ENCODE measurements at places on chromosomes 16 and 17.

- no peak for DNase-seq
These were observed 47.7 kb downstream of the CLEC16A start for GRCh38 chr16:10992112-10992511.

GRCh38 chr17:52477824-52478699 is 319.5 kb upstream of the CA10 start:
- DNase-seq = no peak

GRCh38 chr17:48294020-48294805 is 135.8 kb downstream of the SKAP1 start:
- DNase-seq = peak; percentile 40

GRCh38 chr16:76222853-76223252 is 54.3 kb upstream of the CNTNAP4 start:
- DNase-seq = no peak

DNA sequence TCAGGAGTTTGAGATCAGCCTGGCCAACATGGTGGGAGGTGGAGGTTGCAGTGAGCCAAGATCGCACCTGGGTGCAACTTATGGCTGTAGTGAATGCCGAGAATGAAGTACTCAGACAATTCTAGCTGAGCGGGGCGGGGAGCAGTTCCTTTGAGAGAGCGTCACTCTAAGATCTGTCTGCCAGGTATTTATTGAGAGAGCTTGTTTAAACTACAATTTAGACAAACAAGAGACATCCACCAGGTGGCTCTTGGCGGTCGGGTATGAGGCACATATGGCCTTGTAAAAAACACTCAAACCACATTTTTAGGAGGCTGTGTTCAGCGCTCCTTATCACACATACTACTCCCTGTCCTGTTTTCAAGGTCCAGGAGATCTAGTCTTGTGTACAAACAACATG is 40.6 kb upstream of the CDH1 start:
- peak; percentile 1 for DNase-seq

GRCh38 chr17:29546830-29547229 is 20.0 kb downstream of the ABHD15 start:
- no peak for DNase-seq

GRCh38 chr17:69246726-69247375 is 18.2 kb upstream of the ABCA10 start:
- DNase-seq = no peak

DNA sequence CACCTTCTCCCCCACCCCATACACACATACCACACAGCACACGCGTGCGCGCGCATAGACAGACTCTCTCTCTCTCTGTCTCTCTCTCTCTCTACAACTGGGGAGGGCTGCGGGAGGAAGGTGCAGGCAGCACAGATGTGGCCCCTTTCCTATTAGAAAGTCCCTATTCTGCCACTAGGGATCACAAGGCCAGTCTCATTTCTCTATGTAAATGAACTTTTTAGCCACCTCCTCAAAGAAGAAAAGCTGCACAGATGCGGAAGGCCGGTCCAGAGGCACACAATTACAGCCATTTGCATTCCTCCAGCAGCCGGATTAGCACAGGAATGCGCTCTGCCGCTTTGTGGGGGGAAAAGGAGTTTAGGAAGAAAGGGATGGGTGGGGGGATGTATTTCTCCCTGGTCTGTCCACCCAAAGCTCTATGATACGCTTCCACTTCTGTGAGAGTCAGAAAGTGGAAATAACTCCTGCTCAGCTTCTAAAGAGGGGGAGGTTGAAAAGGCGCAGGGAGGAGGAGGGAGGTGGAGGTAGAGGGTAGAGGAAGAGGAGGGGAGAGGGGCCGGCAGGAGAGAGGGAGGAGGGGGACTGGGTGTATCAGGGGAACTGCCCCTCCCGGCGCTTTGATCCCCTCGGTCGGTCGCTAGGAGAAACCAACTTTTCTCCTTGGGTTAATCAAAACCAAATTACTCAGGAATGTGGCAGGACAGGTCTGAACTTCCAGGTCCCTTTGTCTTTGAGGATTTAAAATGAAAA is 11.7 kb downstream of the ZFHX3 start:
- no peak for DNase-seq

- no peak for DNase-seq
These were observed 530 bp downstream of the PCGF2 start for GRCh38 chr17:38747463-38748148.

DNA sequence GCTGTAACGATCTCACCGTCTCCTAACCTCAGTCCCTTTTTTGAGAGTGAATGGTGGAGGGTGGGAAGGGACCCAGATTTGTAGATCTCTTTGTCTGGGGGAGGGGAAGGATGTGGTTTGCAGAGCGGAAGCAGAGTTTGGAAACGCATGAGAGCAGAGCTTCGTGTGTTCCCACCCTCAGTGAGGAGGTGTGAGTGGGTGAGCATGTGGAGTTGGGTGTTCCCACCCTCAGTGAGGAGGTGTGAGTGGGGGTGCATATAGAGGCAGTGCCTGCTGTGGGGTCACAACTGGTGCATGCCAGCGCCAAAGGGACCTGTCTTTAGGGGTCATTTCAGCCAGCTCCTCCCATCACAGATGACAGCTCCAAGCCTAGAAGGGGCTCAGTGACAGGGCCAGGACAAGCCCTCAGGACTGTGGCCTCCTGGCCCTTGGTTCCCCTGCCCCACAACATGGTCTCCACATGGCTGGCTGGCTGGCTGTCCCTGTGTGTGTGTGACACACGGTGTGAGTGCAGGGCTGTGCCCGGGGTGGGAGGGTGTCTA is 1.8 kb upstream of the CISD3 start:
- no peak for DNase-seq

DNA sequence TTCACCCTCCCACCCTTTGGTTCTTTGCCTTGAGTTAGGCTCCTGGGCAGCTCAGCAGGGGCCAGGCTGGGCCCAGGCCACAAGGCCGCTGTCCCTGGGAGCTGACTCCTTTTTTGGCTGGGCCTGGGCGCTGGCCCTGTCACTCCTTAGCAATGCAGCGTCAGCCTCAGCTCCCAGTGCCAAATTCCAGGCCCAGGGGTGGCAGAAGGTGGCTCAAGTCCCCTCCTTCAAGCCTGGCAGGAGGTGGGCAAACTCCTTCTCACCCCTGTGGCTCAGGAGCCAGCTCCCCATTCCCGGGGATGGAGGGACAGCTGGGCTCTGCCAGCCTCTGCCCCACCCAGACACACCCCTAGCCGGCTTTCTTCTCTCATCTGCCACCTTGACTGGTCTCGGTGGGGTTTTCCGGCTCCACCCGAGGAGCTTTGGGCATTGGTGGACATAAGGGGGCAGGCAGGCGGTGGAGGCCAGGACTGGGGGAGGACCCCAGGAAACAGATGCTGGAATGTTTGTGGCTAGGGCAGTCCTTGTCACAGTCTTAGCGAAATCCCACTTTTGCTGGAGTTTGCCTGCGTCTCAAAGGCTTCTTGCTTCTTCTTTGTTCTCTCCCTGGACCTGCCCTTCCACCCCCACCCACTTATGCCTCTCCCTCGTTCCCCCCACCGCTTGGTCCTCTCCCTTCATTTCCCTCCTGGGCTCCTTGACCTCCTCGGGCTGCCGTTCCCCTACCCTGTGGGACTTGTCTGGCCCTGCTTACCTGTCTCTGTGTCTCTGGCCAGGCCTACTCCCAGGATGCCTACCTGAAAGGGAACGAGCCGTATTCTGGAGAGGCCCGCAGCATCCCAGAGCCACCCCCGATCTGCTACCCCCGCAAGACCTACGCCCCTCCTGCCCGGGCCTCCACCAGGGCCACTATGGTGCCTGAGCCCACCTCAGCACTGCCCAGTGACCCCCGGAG is 37.4 kb downstream of the ARHGAP23 start:
- DNase-seq = no peak

DNA sequence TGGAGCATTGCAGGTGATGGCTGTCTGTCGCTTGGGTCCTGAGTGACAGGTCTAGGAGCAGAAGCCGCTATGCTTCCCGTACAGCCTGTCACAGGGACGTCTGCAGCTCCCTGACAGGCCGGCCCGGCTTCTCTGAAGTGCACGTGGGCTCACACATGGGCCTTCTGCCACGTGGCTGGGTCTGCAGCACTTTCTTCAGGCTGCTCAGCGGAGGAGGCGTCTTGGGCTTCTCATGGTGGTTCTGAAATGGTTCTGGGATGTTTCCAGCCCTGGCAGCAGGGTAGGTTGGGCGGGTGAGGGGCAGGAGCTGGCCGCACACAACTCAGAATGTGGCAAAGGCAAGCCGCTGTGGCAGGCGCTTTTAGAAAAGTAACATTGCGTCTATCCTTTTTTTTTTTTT is 80.3 kb upstream of the ZNF750 start:
- DNase-seq = no peak

GRCh38 chr17:81902023-81902652 is at the start of gene NPB:
Gene NPB (plus strand): TSS chr17:81902238. CDS start chr17:81902278, 40 bp downstream.
- no peak for DNase-seq

DNA sequence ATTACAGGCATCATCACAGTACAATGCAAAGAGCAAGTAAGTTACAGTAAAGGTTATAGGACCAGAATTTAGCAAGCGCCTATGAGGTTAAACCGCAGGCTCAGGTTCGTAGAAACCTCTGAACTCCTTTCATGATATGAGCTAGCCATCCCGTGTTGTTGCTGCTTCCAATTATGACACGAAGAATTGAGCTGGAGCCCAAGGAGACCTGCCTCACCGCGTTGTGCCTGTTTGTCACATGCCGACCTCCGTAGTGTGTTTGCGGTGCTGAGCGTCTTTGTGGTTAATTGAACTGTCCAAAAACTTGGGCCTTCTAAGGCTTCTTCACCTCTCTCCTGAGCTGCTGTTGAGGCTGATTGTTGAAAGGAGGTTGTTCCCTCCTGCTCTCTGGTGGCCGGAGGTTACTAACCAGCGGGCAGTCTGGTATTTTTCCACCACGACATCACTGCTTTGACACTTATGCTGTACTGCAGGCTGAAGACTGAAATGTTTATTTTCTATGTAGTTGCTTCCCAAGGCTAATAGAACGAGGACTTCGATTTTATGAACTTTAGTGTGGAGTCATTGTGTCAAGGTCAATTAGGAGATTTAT is 67.5 kb downstream of the SEC14L1 start:
- no peak for DNase-seq

GRCh38 chr16:10141671-10142070 is 40.6 kb downstream of the GRIN2A start:
- no peak for DNase-seq

DNA sequence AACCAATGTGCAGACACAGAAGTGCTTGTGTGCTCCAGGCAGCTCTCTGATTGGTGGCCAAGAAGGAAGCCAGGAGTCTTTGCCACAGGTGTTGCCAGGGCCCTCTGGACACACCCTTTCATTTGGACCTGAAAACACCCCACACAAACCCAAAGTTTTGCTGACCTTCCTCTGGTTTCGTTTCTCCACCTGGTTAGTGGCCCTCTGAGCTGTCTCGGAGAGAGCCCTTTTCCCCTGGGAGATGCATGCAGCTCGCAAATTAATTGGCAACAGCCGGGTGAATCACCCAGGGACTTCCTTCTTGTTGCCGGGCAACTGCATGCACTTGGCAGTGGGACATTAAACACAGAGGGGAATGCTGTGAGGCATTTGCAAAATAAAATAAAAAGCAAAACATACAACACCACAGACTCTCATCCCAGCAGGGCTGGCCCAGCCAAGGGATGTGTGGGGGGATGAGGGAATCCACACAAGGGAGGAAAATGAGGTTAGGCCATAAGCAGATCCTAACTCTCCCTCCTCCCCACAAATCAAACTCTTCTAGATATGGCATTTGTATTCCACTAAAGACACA is 286.6 kb downstream of the SOX9 start:
- DNase-seq = peak; percentile 79

GRCh38 chr16:88746506-88746905 is 38.5 kb downstream of the PIEZO1 start:
- no peak for DNase-seq

DNA sequence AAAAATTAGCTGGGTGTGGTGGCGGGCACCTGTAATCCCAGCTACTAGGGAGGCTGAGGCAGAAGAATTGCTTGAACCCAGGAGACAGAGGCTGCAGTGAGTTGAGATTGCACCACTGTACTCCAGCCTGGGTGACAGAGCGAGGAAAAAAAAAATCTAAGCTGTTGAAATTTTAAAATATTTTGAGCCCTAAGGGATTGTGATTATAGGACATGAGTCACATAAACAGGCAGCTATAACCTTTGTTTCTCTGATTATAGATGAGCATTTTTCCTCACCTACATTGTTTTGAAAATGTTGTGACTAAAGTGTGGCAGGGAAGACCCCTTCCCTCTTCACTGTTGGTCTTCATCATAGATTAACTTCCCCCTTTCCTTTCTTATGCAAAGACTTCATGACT is 135.5 kb downstream of the MGAT5B start:
- DNase-seq = no peak

DNA sequence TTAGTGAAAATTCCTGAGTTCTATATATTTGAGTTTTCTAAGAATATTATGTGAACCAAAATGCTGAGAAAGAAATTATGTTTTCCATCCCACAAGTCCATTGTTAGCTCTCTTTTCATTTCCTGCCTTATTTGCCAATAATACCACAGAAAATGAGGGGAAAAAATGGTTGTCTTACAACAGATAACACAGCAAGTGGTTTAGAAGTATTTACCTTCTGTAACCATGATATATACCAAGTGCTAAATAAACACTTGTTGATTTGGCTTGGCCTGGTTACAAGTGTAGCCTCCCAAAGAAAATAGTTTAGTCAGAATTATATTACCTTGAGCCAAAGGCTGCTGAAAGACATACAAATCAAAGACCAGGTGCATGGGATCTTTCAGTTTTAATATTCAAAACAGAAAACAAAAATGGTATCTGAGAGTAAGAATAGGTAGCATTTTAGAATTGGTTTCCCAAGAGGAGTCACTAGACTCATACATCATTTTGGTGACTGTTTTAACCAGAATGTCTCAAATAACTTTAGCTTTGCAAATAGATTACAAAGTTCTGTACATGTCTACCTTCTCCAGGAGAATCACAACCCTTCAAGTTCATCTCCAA is 439.8 kb upstream of the DYNLRB2 start:
- no peak for DNase-seq

GRCh38 chr16:83343935-83344366 is 463.8 kb upstream of the HSBP1 start:
- DNase-seq = no peak

- DNase-seq = no peak
These were observed 148.0 kb upstream of the FOXF1 start for GRCh38 chr16:86362155-86362849.

DNA sequence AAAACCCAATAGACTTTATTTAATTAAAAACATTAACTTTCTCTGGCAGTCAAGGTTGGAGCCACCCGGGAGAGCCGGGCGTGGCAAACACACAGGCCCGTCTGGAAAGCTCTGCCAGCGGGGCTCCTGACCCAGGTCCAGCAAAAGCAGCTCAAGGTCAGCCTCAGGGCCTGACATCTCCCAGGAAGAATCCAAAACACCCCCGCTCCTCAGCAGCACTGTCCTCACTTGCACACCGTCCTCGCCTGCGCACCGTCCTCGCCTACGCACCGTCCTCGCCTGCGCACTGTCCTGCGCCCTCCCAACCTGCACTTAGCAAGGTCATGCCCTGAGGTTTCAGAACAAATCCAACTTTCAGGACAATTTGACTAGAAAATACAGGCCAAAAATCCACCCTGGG is 31.4 kb upstream of the RPTOR start:
- DNase-seq = no peak
